Endothelial cell of coronary artery (primary cell): ENCODE measurements at places on chromosomes 4 and X. TPM values are rescaled to one million over a fixed set of nuclear protein-coding genes. Genes with fewer than 3 reads are reported as not detected.

The TENM3 gene
- total RNA-seq: 20.0 and 22.7 TPM in 2 replicates

The FGFR3 gene
- total RNA-seq: 0.63 and 1.4 TPM in 2 replicates

The TRAM1L1 gene
- total RNA-seq: 0.09 and 0.36 TPM in 2 replicates

The ANK2 gene
- total RNA-seq: 1.5 and 1.7 TPM in 2 replicates

The DCX gene
- total RNA-seq: not detected in 2 replicates

The S100G gene
- not detected in 2 replicates for total RNA-seq

The GASK1B gene
- total RNA-seq: 54.5 and 99.3 TPM in 2 replicates

The EVC gene
- total RNA-seq: 11.6 and 33.7 TPM in 2 replicates

The BANK1 gene
- under 0.01 and 0.28 TPM in 2 replicates for total RNA-seq

The CNKSR2 gene
- total RNA-seq: 0.38 TPM in 1 of 2 replicates, not detected in the other

The ITIH6 gene
- not detected in 2 replicates for total RNA-seq

The VEGFD gene
- total RNA-seq: 0.09 and 0.85 TPM in 2 replicates

The PNMA5 gene
- not detected in 2 replicates for total RNA-seq

The GALNTL6 gene
- total RNA-seq: not detected in 2 replicates

The SSX3 gene
- not detected in 2 replicates for total RNA-seq

The ADGRG2 gene
- total RNA-seq: 0.09 TPM in 1 of 2 replicates, not detected in the other
